ENCODE measurements at places on chromosomes 3 and 15. TPM values are rescaled to one million over a fixed set of nuclear protein-coding genes. Genes with fewer than 3 reads are reported as not detected.

Gene RAD51
- 0.74 TPM for total RNA-seq

Gene TMEM40
- total RNA-seq = not detected

Gene WNT7A
- 5.5 TPM for total RNA-seq

Gene FSIP1
- total RNA-seq = 7.0 TPM

Gene CCDC80
- total RNA-seq = 9.1 TPM

Gene CCDC54
- not detected for total RNA-seq

Gene HPS3
- 12.3 TPM for total RNA-seq

Gene CDC25A
- 1.2 TPM for total RNA-seq

Gene SIDT1
- total RNA-seq = 36.2 TPM

Gene TAGLN3
- total RNA-seq = 326 TPM

Gene MTMR10
- 154 TPM for total RNA-seq

Gene GOLGA8M
- total RNA-seq = 7.2 TPM

Gene FRMD5
- total RNA-seq = 58.0 TPM

Gene SLC2A2
- total RNA-seq = not detected

Gene ACOX2
- 10.2 TPM for total RNA-seq

Gene BCL2A1
- total RNA-seq = 0.52 TPM

Gene ZNF385D
- total RNA-seq = 29.8 TPM

Gene RSL24D1
- 58.4 TPM for total RNA-seq

Gene LSAMP
- total RNA-seq = 198 TPM

Gene IL20RB
- 0.48 TPM for total RNA-seq

Gene CCDC191
- total RNA-seq = 13.4 TPM

Gene SLC9A9
- total RNA-seq = 24.7 TPM

Gene SUSD5
- total RNA-seq = 9.2 TPM

All from dorsolateral prefrontal cortex (tissue), 122 donors.